GM04504 (cell line): ENCODE measurements at places on chromosomes 5 and 9.

- no peak for DNase-seq
Observed at GRCh38 chr5:58456486-58456885, 3.4 kb downstream of the PLK2 start.

DNA sequence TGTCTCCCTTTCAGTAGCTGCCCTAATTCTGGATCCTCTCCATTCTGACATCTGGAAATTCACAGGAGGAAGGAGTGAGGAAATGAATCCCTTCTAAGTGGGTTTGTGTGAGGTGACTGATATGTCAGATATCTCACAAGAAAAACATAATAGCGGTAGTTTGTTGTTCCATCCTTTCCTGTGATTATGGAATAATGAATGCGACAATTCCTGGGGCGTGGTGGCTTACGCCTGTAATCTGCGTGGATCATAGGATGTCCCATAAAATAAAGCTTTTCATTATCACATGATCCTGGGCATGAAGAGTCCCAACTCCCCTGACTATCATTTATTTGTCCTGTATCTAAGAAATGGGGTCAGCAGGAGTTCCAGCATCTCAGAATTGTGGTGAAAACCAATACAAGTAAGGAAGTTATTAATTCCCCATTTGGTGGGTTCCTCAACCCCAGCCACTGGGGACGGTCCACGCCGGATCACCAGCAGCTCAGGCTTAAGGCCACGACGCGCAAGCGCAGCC lies 375 bp upstream of the C5orf24 start:
- DNase-seq, result no peak

DNA sequence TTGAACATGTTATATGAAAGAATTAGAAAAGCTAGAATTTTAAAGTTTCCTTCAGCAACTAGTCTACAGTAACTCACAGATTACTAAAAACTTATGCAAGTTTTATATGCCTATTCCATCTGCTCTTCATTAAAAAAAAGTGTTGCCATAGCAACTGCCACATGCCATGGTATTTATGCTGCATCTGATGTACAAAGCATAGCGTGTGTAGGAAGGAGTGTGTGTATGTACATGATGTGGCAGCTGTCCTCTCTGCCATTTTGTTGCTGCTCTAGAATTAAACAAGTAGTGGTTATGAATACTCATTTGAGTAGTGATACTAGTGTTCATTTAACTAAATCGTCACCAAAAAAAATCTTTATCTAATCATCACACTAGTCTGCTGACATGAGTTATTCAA lies 593.5 kb downstream of the CETN3 start:
- no peak for DNase-seq

- DNase-seq, result no peak
Observed at GRCh38 chr9:129524582-129525270, 96.2 kb downstream of the C9orf50 start.

DNA sequence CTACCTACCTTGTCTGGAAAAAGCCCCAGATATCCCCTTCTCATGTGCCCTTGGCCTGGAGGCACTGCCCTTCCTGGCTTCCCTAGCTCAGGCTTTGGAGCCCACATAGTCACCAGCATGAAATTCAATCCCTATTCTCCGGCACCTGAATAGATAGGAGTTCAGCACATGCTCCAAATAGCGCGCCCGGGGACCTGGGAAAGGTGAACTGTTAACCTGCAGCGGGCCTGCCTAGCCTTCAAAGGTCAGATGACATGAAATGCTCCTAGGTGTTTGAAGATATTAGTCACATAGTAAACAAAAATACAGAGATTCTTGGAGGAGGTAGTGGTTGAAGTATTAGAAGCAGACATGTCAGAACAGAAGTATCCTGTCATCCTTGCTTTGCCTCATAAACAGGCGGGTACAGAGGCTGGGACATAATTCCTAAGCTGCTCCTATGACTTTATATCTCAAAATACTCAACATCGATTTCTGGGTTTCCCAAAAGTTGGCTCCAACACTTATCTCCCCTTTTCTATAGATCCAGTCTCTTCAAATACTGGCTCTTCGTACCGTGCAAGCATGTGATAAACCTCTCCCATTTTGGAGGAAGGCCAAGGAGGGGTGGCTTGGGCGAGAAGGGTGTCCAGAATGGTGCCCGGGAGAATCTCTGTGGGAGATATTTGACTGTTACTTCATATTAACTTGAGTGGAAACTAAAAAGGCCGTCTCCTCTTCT lies 88.0 kb upstream of the ANKH start:
- no peak for DNase-seq

DNA sequence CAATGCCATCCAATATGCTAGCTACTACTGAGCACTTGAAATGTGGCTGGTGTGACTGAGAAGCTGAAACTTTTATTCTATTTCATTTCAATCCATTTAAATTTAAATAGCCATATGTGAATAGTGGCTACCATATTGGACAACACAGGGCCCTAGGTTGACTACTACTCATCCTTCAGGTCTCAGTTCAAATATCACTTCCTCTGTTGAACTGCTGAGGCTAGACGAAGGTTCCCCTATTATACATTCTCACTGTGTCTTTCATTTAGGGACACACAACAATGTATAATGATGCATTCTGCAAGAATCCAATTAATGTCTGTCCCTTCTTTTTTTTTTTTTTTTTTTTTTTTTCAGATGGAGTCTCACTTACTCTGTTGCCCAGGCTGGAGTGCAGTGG lies 208.7 kb downstream of the CRB2 start:
- no peak for DNase-seq

GRCh38 chr5:177023303-177023664 lies 788 bp downstream of the ZNF346 start:
- DNase-seq, result no peak

DNA sequence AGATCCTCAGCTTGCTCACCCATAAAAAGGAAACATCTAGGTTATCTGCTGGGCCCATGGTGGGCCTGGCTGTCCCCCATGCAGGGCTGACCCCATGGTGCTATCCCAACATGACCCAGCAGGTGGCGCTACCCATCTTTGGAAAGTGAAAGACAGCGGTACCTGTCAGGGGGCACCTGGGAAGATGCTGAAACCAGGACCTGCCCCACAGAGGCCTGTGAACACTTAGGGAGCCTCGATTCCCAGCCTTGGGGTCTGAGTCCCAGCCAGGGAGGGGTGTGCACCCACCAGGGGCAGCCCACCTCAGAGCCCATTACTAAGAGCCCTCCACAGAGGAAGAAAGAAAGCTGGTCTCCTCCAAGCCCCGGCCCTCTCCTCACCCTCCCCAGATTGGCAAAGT lies 46.6 kb upstream of the IPPK start:
- no peak for DNase-seq

DNA sequence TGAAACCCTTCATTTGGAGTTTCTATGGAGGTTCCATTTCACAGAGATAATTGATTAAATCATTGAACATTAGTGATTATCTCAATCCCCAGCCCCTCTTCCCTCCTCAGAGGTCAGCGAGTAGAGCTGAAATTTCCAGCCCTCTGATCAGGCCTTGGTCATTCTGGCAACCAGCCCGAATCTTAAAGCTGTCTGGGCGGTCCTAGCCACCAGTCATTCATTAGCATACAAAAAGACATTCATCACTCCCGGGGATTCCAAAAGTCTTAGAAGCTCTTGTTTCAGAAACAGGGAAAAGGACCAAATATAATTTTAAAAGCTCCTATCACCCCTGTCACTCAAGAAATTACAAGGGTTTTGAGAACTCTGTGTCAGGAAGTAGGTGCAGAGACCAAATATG lies 41.3 kb downstream of the ZNF474 start:
- no peak for DNase-seq

DNA sequence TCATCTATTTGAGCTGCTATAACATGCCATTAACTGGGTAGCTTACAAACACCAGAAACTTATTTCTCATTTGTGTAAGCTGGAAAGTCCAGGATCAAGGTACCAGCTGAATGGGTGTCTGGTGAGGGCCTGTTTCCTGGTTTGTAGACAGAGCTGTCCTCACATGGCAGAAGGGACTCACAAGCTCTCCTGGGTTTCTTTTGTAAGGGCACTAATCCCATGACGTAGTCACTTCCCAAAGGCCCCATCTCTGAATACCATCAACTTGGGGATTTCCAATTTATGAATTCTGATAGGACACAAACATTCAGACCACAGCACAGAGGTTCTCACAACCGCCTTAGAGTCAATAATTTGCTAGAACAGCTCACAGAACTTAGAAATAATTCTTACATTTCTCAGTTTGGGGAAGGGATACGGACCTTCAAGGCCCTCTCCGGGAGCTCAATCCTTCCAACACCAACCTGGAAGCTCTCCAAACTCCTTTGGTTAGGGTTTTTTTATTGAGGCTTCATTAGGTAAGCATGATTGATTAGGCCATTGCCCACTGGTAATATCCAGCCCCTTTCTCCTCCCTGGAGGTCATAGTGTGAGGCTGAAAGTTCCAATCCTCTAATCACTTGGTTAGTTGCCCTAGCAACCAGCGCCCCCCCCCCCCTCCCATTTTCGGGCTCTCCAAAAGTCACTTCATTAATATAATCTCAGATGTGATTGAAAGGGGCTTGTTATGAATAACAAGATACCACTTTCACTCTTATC lies 7.6 kb upstream of the DNAJA1 start:
- DNase-seq, result no peak

DNA sequence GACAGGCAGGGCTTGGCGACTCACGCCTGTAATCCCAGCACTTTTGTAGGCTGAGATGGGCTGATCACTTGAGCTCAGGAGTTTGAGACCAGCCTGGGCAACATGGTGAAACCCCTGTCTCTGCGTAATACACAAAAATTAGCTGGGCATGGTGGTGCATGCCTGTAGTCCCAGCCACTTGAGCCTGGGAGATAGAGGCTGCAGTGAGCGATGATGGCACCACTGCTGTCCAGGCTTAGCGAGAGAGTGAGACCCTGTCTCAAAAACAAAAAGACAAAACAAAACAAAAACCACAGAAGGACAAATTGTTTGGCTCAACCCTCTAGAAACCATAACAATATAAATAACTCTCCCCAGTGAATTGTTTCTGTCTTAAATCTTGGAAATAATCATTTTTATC lies 92.6 kb upstream of the ERBIN start:
- no peak for DNase-seq

DNA sequence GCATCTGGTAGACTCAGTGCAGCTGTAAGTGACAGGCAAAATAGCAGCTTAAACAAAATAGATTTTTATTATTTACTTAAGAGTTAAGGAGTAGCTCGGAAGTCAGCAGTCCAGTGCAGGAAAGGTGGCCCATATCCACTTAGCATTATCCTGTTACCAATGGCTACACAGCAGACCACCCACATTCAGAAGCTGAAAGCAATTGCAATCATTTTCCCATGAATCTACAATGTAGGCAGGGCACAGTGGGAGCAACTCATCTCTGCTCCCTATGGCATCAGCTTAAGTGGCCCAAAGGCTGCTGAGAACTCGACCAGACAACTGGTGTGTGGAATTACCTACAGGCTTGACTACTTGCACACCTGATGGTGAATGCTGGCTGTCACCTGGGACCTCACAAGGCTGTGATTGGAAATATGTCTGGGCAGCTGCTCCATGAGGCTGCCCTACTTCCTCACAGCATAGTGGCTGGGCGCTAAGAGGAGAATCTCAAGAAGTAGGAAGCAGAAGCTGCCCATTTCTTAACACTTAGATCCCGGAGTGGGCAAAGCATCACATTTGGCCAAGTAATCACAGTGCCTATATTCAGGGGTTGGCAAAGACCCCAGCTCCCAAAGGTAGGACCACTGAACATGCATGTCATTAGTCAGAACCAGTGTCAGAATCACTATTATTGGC lies 56.4 kb downstream of the SNX18 start:
- DNase-seq, result no peak

DNA sequence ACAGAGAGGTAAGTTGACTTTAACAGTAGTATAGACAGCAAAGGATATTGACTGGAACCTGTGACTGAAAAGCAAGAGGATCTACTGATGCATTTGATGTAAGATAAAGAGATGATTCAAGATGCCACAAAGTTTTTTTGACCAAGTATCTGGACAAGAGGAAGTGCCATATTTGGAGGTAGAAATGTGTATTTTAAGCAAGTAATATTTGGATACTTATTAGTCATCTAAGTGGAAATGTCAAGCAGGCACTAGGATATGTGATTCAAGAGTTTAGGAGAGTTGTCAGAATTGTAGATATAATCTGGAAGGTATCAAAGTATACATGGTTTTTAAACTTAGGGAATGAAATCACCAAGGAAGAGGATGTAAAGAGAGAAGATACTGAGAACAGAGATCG lies 686.1 kb upstream of the CHD1 start:
- no peak for DNase-seq

GRCh38 chr5:167903659-167904058 lies 387.8 kb upstream of the WWC1 start:
- DNase-seq, result no peak

GRCh38 chr9:37220971-37221370 lies 100.6 kb downstream of the ZCCHC7 start:
- no peak for DNase-seq

DNA sequence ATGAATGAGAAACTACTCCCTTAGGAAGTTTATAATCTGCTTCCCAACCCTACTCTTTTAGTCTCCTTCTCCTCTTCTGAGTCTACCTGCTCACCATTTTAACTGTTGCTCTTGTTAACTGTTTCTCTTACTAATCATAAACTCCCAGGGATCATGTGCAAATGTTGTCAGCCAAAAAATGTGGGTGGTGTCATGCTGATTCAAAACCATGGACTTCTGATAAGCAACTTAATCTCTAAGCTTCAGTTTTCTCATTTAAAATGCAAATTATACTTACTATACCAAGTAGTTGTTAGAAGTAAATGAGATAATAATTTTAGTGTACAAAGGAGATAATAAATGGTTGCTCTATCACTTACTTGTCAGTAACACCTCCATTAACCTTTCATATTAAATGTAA lies 45.9 kb upstream of the TLX3 start:
- DNase-seq, result no peak

DNA sequence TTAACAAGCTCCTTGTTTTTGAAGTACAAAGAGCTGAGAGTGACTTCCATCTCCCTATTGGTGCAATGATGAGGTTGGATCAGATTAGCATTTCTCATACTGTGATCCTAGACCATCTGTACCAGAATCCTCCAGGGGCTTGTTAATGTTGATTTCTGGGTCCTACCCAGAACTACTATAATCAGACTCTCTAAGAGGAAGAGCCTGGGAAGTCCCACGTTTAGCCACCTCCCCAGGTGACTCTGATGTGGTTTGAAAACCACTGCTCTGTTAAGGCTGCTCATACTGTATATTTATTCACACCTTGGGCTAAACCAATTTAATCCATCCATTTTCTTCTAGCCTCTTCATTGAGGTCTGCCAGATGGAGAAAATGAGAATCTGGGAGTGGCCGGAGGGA lies 49.6 kb upstream of the SMIM32 start:
- DNase-seq, result no peak

DNA sequence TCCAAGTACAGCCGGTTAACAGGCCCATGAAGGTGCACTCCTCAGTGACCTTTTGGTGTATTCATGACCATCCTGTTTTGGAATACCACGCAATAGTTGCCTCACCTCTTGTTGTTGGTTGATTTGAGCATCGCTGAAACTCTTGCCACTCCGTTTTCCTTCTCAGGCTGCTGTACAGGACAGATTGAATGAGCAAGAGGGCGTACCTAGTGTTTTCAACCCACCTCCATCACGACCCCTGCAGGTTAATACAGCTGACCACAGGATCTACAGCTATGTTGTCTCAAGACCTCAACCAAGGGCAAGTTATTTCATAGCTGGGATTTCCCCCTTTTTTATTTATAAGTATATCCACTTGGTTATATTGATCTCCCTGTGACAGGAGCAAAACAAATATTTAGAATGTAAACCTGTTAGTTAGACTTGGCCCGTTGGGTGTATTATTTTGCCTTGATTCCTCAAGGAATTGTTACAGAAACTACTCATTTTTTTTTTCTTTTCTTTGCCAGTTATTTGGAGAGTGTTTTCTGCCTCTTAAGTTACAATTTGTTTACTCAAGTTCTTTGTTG lies 38.1 kb downstream of the FAF2 start:
- DNase-seq, result no peak
